ENCODE measurements at places on chromosomes 5 and 9.

- no peak for DNase-seq
These were observed 18.4 kb downstream of the AGXT2 start for GRCh38 chr5:35029333-35029732.

- no peak for DNase-seq
These were observed 1224.0 kb upstream of the CDH18 start for GRCh38 chr5:21212026-21212425.

DNA sequence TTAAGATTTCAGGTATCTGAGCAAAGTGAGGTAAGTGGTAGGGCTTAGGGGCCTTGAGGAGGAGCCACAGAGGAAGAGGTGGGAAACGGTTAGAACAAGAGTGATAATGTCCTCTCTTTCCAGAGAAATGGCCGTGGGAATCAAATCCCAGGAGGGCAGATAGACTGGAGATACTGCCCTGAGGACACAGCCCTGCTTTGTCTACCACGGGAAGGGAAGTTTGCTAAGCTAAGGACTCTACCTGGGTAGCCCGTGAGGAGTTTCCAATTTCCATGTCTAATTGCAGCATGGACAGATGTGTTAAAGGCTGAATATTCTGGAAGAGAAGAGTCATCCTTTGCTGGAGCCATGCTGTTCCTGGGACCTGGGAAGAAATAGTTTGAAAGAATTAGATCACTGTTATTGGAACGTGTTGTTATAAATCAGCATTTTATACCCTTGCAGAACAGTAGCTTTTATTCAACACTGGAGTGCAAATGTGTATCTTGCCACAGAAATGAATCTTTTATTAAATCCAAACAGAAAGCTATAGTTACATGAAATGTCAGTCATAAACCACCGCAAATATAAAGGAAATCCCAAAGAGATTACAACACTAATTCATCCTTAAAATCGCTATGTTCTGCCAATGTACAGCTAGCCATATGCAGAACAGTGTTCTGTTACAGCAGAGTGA lies 133.2 kb upstream of the LHFPL2 start:
- no peak for DNase-seq

DNA sequence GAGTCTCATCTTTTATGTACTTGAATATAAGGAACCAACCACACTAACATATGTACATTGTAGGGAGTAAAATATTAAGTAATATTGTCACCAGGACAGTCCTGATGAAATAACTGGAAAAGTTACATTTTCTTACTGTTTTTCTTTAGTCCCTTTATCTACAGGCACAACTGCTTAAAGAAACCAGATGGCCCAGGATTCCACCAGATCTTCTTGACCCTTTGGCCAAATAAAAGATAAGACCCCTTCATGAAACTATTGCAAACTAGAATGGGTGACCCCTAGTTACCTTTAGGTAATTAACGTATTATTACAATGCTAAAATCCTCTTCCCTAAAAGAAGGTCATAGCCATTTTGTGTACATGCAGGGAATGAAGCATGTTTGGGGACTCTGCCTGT lies 106.3 kb upstream of the FTMT start:
- no peak for DNase-seq

- no peak for DNase-seq
These were observed 63.1 kb downstream of the DOCK8 start for GRCh38 chr9:277601-278295.

GRCh38 chr9:124263213-124263612 lies 5.5 kb downstream of the NEK6 start:
- DNase-seq = no peak

Measured in stimulated activated CD4-positive, alpha-beta T cell treated with anti-CD3 and anti-CD28 coated beads, TNF-alpha, amount 100 ng/mL, for 48 hours (primary cell).